ENCODE measurements at places on chromosomes 11 and 22.

DNA sequence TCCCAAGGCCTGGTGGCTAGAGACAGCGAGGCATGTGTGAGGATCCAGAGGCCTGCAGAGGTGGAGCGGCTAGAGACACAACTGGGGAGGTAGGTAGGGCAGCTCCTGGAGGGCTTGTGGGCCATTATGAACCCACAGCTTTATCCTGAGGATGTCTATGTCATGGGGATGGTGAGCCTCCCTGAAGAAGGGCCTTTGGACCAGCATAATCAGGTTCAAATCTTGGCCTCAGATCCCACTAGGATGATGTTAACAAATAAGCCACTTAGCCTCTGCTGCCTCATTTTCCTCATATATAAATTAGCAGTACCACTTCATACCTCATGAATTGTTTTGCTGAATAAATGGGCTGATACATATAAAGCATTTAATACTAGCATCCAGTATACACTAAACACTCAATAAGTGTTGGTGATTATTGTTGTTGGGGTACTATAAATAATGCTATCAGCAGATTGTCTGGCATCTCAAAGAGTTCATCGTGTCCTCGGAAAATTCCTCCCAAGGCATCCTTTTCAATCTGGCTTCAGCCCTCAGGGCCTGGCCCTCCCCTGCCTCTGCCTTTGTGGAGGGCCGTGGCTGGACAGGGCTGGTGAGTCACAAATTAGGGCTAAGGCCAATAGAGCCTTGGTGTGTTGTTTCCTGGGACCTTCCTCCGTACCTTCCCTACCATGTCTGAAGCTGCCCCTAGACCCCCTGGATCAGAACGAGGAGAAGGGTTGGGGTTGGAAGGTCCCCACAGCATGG is 30.9 kb upstream of the LRRC32 start:
- DNase-seq, result no peak

GRCh38 chr11:65429068-65429681 is 6.6 kb downstream of the NEAT1 start:
- DNase-seq, result no peak

DNA sequence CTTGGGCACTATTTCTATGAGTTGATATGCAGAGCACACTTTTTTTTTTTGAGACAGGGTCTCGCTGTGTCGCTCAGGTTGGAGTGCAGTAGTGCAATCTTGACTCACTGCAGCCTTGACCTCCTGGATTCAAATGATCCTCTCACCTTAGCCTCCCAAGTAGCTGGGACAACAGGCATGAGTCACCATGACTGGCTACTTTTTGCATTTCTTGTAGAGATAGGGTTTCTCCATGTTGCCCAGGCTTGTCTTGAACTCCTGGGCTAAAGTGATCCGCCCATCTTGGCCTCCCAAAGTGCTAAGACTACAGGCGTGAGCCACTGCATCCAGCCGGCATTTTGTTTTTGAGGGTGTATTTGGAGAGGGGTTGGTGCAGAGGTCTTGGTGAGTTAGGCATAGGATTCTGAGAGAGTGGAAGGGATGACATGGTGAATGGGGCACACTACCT is 29.9 kb upstream of the MTCH2 start:
- no peak for DNase-seq

DNA sequence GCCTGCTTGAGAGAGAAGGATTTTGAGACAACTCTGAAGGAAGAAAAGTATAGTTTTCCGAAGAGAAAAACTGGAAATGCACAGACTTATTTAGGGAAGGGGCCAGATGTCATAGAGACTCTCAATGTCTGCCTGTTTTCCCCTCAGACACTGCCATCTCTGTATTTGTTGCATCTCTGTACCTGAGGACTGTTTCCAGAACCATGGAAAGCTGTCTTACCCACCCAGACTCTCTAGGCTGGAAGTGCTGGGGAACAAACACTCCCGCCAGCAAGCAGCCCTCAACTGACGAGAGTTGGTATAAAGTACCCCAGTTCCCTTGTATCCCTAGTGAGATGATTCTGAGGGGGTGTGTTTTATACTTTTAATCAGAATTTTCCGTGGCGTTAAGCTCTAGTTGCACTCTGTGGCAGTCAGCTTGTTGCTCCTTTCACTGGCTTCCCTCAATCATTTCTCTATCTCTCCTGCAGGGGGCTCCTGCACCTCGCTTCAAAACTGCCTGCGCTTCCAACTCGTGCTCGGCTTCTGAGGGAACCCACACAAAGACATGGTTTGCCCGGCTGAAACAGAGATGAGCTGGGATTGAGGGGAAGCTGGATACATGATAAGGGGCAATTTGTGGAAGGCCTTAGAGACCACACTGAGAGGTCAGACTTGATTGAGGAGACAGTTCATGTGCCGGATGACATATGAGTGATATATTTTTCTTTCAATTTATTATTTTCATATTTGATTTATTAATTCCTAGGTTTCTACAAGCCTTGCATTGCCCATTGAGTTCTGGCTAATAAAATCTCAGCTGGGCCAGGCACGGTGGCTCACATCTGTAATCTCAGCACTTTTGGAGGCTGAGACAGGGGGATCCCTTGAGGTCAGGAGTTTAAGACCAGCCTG is 36.9 kb upstream of the CLPB start:
- peak; percentile 31 for DNase-seq

GRCh38 chr22:46484861-46485595 is 52.4 kb downstream of the CELSR1 start:
- no peak for DNase-seq

- DNase-seq, result no peak
Measured at GRCh38 chr22:26681395-26681821, 24.0 kb downstream of the MIAT start.

GRCh38 chr11:47061429-47062178 is 115.1 kb downstream of the ARFGAP2 start:
- DNase-seq, result no peak

GRCh38 chr22:21624120-21624879 is 5.5 kb downstream of the YDJC start:
- DNase-seq, result peak; percentile 41

DNA sequence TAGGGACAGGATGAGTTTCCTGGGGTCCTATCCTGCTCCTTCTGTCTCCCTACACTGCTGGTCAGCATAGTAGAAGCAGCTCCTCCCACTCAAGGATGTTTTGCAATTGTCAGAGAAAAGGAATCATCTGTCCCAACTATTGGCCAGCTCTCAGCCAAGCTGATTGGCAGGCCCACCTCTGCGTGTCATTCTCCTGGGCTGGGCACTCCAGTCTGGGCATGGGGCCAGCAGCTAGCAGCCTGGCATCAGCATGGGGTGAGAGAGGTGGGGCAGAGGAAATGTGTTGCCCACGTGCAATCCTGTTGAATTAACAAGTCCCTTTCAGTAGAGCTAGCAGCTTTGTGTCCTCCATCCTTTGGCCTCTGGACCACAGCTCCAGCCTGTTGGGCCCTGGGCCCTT is 14.1 kb downstream of the ANKK1 start:
- DNase-seq, result no peak

- peak; percentile 20 for DNase-seq
Measured at GRCh38 chr11:10858439-10859325, 829 bp upstream of the ZBED5 start.

GRCh38 chr11:10309163-10310093 is 4.6 kb downstream of the ADM start:
- no peak for DNase-seq

- DNase-seq, result no peak
Measured at GRCh38 chr11:110196884-110197420, 99.5 kb downstream of the RDX start.

DNA sequence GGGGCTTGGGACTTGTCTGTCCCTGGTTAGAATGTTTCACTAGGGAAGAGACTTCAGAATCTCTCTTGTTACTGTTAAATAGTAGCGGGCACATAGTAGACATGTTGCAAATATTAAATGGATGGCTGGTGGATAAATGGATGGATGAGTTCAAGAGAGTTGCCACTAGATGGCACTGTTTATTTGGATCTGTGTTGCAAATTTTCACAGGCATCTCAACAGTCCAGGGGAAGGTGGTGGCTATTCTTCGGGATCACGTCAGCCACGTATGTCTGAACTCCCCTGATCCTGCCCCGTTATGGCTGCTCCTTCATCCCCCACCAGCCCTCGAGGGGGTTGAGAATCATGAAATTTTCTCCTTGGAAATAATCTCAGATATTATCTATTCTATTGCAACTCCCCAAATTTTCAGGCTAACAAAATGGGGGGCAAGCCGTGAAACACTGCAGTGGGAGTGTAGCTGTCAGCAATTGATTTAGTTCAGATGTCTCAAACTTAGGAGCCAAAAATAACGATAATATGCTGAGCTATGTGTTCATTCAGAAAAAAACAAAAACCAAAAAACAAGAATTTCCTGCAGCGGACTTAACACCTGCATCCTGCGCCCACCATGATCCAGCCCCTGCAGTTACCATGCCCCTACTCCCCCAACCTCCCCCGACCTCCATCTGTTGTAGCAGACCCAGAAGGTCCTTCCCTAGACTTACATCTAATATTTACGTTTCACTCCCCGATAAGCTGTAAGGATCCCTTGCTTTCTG is 29.1 kb upstream of the BIRC3 start:
- DNase-seq, result no peak

DNA sequence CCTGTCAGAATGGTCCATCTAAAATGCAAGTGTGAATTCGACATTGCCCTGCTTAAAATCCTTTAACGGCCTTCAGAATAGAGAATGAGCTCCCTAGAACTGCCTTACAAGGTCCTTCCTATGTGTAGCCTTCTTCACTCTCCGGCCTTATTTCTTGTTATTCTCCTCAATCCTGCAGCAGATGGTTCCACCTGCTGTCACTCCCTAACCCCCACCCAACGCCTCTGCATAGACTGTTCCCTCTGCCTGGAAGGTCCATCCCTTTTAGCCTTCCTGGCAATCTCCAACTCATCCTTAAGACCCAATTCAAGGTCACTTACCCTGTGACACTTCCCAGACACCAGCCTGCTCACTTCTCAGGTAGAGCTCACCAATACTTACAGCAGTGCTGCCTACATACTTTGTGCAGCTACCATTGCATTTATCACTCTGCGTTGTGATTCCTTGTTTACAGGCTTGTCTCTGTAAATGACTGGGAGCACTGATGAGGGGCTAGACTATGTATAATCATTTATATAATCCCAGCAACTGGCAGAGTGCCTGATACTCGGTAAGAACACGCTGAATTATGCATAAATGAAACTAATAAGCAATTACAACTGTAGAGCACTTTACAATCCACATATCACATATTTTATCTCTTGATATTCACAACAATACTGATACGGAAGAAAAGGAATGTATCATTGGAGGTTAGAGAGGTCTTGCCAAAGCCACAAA is 58.9 kb downstream of the CLPB start:
- DNase-seq, result no peak

- no peak for DNase-seq
Measured at GRCh38 chr11:112016088-112016764, 9.0 kb upstream of the DLAT start.

- DNase-seq, result peak; percentile 61
Measured at GRCh38 chr11:74453373-74453975, 13.9 kb downstream of the KCNE3 start.

GRCh38 chr11:110297076-110297725 is 787 bp upstream of the RDX start:
- DNase-seq, result no peak

DNA sequence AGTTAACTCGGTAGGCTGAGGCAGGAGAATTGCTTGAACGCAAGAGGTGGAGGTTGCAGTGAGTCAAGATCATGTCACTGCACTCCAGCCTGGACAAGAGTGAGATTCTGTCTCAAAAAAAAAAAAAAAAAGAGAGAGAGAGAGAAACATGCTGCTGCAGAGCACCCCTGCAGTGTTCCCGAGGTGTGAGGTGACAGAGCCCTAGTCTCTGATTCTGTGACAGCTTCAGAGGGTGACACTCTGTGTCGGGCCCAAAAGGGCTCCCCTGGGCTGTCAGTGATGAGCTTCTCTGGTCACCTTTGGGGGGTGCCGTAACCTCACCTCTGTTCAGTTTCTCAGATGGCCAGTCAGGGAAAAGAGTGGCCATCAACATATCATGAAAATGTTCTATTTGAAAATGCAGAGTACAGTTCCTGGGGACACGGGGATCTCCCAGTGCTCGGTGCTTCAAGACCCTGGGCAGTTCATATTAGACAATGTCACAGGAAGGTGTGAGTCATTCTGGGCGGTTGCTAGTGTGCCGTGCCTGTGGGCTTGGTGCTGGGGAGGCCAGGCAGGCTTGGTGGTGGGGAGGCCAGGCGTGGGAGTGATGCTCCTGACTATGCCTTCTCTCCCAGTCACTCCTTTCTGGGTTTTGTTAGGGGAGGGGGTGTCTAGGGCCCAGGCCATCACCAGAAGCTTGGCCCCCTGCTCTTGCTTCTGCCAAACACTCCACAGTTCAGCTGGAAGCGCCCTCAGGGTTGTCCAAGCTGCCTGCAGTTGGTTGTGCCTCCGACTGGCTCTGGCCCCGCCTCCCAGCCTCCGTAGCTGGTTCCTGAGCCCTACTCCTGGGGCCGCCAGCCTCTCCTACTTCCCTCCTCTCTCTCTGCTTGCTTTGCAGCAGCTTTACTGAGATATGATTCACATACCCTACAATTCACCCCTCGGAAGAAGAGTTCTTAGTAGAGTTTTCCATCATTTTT is 52.5 kb upstream of the CLDN5 start:
- peak; percentile 62 for DNase-seq

GRCh38 chr22:20814221-20814808 is 40.4 kb downstream of the SERPIND1 start:
- DNase-seq, result no peak

- DNase-seq, result no peak
Measured at GRCh38 chr11:2774173-2775082, 74.6 kb upstream of the KCNQ1OT1 start.

DNA sequence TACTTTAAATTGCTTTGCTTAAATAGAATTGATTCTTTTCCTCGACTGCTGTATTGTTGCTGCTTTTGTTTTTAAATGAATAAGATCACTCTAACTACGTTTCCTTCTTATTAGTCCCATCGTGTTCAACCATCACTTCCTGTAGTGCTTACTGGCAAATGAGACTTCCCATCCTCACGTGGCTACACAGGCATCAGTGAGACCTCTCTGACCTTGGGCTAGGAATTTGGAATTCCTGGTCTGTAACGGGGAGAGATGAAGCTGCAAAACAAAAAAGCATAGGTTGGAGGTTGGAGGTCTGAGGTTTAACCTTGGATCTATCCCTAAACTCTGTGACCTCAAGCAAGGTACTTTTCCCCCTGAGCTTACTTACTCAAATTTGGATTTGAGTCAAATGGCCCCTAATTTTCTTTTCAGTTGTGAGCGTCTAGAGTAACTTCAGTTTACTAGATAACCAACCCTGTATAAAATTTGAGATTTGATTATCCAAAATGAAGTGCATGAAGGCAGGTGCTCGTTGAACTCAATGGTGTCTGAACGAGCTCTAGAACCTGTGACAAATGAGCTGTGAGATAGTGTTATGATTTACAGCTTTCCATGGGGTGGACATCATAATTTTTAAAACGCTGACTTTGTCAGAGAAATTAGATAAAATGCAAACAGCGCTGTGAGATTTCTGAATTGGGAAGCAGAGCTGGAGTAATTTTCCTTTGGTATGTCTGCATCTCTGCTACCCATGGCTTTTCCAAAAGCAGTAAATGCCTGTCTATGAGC is 151.2 kb downstream of the DBX1 start:
- DNase-seq, result no peak

Data from stimulated activated CD4-positive, alpha-beta T cell treated with anti-CD3 and anti-CD28 coated beads, Interleukin-12 subunit alpha, Interleukin-12 subunit beta, amount 100 ng/mL, for 24 hours (primary cell).